Urinary bladder (tissue), 4 donors: ENCODE measurements at places on chromosomes 2 and 18. TPM values are rescaled to one million over a fixed set of nuclear protein-coding genes. Genes with fewer than 3 reads are reported as not detected.

The NEURL3 gene
- not detected for total RNA-seq

GRCh38 chr2:67877301-67877700, 185.5 kb downstream of the C1D start:
- DNase-seq: no peak

- no peak for DNase-seq
These were observed 59.2 kb downstream of the RBMS1 start for GRCh38 chr2:160434254-160434948.

DNA sequence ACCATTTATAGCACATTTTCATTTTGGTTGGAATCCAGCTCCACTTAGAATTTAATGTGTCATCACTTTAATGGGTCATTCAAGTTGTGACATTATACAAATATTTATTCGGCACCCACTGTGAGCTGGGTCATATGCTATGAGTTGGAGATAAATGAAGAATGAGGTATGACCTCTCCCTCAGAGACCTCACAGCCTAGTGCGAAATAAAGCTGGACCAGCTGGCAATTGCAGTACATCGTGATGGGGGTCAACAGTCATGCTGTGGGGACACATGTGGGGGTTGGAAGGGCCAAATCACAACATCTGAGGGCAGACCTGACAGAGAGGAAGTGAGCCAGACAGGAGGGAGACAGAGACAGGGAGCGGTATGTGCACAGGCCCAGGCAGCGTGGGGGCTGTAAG, 175.4 kb downstream of the MAIP1 start:
- DNase-seq: no peak

DNA sequence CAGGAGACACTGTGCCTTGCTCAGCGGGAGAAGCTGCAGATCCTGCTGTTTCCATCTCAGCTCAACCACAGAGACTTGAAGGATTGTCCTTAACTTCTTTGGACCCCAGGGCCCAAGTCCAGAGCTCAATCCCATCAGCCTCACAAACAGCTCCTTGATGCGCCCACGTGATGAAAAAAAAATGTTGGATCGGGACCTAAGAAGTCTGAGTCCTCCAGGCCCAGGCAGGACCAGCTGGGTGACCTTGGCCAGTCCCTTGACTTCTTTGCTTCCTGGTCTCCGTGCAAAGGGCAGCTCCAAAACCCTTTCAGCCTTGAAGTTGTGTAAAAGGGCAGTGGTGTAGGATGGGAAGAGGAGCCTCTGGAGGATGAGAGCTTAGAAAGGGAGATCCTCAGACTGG, 175.5 kb downstream of the ZFP36L2 start:
- no peak for DNase-seq

DNA sequence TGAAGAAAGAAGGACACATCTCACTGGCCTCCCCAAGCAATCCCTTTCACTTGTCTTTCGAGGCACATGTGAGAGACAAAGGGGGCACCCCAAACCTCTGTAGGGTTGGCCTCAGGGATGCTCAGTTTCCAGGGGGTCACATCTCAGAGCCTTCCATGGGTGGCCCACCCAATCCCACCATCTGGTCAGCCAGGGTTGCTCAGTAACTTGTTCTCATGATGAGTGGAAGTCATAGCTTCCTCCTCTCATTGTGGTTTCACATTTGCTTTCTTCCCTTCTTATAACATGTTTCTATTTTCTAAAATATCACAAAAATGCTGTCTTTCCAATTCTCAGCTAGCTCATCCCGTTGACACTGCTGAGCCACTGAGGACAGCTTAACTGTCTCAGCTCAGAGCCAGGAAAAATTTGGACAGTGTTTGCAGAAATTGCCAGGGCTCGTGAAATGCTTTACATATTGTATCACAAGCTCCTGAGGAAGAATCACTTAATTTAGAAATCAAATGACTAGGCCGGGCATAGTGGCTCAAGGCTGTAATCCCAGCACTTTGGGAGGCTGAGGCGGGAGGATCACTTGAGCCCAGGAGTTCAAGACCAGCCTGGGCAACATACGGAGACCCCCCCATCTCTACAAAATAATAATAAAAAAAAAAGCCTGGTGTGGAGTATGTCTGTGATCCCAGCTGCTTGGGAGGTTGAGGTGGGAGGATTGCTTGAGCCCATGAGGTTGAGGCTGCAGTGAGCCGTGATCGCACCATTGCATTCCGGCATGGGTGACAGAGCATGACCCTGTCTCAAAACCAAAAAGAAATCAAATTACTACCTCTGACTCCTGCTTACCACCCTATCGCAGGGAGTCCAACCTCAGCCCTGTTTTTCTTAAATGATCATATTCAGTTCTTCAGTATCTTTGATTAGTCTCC, 129.3 kb downstream of the PRKCE start:
- no peak for DNase-seq

DNA sequence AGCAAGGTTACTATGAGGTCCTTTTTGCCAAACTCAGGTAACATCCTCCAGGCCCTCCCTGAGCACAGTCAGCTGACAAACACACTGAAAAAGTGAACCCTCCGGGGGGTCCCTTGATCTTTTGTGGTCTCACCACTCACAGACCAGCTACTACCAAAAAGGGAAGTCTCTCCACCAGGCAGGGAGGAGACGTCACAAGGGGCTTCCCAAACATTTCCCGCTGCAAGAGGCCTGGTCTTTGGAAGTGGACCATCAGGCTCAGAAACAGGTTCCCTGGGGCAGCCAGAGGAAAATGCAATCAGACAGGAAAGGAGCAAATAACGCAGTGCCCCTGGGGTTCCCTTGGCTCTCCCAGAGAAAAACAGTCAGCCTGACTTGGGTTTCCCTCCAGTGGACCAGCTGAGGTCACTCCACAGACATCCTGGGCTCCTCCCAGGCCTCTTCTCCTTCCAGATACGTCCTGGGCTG, 38.7 kb upstream of the POMC start:
- DNase-seq: no peak

The MROH2A gene
- total RNA-seq: 0.32 TPM

The MEP1B gene
- 0.11 TPM for total RNA-seq

DNA sequence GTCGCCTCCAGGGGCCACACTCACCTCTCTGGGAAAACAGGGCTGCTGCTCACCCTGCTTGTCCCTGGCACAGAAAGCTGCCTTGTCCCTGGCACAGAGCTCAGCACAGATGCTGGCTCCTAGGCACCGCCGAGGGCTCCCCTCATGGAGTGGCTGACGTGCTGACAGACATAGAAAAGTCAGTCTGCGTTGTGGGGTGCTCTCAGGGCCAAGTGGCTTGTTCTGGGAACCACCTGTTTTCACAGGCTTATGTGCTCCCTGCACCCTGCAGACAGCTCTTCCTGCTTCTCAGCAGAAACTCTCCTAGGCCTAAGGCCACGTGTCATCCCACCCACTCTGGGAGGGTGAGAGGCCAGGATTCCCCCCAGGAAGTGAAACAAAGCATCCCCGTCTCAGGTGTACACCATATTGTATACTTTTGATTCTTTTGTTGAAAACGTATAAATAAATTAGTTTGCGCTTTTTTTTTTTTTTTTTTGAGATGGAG, 84.7 kb upstream of the TMEM200C start:
- no peak for DNase-seq

DNA sequence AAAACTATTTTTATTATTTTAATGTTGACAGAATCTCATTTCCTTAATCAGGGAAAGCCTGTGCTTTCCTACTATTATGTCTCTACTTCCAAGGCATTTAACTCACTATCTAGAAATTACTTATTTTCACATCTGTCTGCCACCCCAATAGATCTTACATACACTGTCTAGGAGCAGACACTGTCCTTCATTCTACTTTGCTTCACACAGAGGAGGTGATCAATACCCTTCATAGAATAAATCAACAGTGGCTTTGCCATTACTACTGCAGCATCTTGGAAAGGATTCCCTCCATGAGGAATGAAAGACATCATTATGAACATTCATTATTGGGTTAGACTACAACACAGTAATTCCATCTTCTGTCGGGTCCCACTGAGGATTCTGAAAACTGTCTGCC, 31.7 kb downstream of the CDH20 start:
- no peak for DNase-seq

- no peak for DNase-seq
These were observed 426.1 kb downstream of the DCC start for GRCh38 chr18:52766002-52766545.
